ENCODE measurements at places on chromosomes 16 and 17. TPM values are rescaled to one million over a fixed set of nuclear protein-coding genes. Genes with fewer than 3 reads are reported as not detected.
A peak's percentile ranks its signal among the peaks of the same experiment; 100 is the strongest.

DNA sequence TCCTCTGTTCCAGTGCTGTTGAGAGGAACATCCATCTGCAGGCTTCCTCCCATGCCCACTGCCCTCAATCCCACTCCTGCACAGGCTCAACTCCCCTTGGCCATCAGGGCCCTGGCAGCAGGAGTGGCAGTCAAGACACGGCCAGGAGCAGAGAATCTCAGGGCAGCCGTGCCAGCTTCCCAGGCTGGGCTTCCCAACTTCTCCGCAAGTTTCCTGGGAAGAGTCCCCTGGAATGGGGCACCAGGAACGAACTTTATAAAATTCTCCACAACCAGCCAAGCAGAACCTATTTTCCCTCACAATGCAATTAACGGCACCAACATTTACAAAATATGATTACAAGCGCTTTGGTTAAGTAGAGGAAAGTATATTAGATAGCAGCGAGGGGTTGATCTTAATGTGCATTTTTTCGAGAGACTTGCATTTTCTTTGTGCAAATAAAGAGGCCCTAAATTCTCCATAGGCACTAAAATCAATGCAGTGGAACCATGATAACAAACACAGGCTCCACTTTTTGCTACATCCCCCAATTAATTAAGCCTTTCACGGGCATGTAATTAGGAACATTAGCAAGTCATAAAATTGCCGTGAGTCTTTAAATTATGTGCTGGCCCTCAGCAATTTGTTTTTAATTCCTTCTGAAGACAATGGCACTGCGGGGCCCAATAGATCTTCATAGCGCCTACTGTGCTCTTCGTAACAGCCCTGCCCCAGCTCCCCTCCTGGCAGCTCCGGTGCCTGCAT lies 99.9 kb upstream of the LHX1 start:
- no peak for DNase-seq
- H3K4me3 ChIP-seq: no peak overlapping the region
- peaks cover 17% of the 10 kb centered on the region for H3K27me3 ChIP-seq
- no peaks in the 10 kb centered on the region for H3K4me1 ChIP-seq
- no peak overlapping the region for H3K27ac ChIP-seq

The HIC1 gene
- 24.8 TPM for total RNA-seq

GRCh38 chr17:20825539-20825938 lies 217.3 kb downstream of the USP22 start:
- H3K36me3 ChIP-seq: no peaks in the 10 kb centered on the region
- H3K27ac ChIP-seq: no peak overlapping the region
- H3K27me3 ChIP-seq: peaks cover 2% of the 10 kb centered on the region
- no peak overlapping the region for H3K4me3 ChIP-seq

GRCh38 chr17:57356719-57357391 lies 100.5 kb downstream of the MSI2 start:
- H3K27me3 ChIP-seq: peaks cover 3% of the 10 kb centered on the region
- DNase-seq: no peak
- H3K4me3 ChIP-seq: peak overlapping the region; percentile 65

The IKZF3 gene
- total RNA-seq: 65.5 TPM
